ENCODE measurements at places on chromosomes 2 and 18.

GRCh38 chr18:54999016-54999415 is 39.8 kb upstream of the CCDC68 start:
- no peak for DNase-seq

DNA sequence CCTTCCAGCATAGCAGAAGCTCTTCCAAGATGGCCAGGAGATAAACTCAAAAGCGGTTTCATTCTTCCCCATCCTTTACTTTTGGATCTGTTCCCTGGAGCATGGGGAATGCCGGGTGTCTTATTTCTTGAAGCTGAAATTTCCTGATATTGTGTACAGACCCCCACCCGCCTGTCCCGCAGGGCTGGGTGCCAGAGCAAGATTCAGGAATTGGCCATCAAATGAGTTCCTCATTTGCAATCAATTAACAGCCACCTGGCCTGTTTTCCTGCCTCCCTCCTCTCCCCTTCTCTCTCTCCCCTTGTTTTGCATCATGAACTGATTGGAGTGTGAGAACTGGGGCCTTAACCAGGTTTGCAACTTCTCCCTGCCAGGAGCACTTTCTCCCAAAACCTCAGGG is 202.1 kb downstream of the SH3RF3 start:
- no peak for DNase-seq

DNA sequence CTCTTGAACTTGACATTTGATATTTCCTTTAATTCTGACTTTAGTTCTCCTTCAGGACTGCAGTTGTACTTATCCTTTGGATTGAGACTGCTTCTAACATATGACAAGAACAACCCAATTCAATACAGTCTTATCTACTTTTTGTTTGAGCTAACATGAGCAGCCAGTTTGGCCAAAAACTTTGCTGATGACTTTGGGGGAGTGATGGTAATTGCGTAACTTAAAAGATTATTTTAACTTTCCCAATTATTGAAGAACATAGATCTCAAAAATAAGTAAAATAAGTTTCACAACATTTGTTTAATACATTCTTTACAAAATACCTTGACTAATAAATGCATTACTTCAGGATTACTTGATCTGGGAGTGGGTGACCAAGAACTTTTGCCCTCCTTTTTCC is 1311.1 kb upstream of the NRXN1 start:
- DNase-seq: no peak

DNA sequence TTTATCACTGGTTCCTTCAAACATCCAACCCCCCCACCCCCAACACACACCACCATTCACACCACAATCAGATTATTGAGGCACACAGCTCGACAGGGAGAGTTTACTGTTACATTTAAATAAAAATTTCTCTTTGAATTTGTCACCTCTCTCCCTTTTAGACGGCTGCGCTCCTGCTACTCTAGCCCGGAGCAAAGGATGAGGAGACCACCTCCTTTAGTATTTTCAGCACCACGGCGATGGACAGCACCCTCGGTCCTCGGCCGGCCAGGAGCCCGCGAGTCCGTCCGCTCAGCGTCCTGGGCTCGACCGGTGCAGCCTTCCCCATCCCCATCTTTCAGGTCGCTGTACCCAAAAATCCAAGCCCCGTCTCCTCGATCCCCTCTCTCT is 892 bp downstream of the CELF4 start:
- no peak for DNase-seq

- DNase-seq: no peak
Measured at GRCh38 chr18:62771494-62772270, 56.3 kb downstream of the PHLPP1 start.

Data from activated CD4-positive, alpha-beta T cell treated with anti-CD3 and anti-CD28 coated beads, Interleukin-2, amount 50 U/mL, for 24 hours (primary cell).